CD4-positive, alpha-beta T cell treated with Interleukin-6 for 4 hours (primary cell): ENCODE measurements at places on chromosomes 2 and 18.

DNA sequence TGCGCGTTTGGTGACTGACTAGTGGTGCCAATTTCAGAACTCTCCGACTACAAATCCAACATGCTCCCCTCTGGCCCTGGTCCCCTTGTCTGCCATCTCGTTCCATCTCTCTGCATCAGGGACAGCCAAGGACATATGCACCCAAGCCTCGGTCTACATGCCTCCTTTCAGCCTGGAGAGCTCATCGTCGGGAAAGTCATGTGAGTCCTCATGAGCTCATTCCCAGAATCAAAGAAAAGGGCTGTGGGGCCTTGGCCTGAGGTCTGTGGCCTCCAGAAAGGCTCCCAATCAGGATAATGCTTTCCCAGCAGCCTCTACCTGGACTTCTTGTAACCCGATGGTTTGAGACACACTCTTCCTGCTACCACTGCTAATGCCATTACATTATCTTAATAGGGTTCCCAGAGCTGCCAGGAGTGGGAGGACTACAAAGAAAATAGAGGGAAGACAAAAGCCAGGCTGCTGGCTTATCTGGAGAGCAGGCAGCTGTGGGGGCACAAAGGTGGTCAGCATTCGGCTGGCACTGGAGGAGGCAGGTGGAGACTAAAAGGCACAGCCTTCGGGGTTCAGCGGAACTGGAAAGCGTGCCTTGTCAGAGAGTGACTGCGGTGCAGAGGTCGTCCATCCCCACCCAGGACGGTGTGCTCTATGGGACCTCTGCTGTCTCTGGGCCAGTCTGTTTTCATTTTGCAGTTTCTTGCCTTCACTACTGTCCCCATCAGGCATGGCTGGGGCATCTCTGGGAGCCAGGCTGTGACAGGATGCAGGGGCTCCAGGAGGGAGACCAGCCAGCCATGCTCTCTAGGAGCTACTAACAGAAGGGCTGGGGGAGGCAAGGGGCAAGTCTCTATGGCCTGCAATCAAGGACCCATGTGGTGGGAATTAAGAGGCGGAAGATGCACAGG, 104.4 kb upstream of the SMAD2 start:
- DNase-seq = no peak

GRCh38 chr2:181398000-181398399, 59.2 kb upstream of the ITGA4 start:
- DNase-seq = no peak

DNA sequence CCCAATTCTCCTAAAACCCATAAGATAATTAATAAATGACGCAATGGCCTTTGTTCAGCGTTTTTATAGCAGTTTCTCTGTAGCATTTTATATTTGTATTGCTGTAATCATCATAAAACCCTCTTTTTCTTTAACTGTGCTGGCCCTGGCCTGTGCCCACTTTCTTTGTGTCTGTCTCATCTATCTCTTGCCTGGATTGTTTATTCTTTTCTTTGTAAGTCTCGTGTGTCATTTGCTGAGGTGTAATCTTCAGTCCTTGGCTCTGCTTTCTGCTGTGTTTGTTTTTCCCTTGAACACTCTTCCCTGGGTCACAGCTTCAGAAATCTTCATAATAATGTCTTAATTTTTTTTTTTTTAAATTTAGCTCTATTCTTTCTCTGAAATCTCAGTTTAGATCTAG, 525.8 kb upstream of the LINC00305 start:
- DNase-seq = no peak

- no peak for DNase-seq
Observed at GRCh38 chr2:156006721-156007618, 325.6 kb downstream of the NR4A2 start.

DNA sequence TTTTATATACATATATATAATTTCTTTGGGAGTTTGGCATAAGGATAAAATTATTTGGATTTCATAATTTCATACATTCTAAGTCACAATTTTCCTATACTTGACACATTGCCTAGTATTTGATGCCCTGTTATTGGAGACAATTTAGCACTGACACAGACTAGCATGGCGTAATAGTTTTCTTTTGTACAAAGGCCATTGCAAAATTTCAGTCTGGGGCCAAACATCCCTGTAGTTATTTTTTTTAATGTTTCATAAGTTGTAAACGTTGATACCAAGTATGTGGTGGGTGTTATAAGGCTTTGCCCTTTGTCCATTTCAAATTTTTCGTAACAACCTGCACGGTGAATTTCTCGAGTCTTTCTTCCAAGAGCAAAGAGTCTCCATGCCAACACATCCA, 95.7 kb upstream of the NRP2 start:
- DNase-seq = no peak

DNA sequence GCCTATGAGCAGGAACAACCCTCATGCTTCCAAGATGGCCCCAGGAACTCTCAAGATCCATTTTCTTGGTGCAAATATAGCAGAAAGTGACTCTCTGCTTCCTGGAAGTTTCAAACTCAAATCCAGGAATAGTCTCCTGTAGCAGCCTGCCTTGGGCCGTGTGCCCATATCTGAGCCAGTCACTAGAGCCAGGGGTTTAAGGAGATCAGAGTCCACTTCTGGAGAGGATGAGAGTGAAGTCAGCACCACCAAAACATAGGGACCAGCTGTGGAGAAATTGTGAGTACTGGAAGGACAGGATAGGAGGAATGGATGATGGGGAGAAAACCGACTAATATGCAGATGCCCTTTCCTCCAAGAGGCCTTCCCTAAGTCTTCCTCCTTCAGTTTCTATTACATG, 33.2 kb downstream of the PSD4 start:
- DNase-seq = no peak

- DNase-seq = no peak
Observed at GRCh38 chr2:30417253-30417652, 29.8 kb upstream of the LCLAT1 start.

DNA sequence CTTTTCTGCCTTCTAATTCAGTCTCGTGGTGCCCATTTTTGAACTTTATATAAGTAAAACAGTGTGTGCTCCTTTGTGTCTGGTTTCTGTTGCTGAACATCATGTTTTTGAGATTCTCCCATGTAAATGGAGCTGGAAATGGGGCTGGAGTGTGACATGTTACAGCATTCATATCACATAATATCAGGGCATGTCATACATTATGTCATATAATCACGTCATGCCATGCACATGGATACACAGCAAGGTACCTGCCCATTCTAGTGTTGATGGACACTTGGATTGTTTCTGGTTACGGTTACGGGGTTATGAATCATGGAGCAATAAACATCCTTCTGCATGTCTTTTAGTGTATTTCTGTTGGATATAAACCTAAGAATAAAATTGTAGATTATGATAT, 117.1 kb upstream of the MYT1L start:
- DNase-seq = no peak

DNA sequence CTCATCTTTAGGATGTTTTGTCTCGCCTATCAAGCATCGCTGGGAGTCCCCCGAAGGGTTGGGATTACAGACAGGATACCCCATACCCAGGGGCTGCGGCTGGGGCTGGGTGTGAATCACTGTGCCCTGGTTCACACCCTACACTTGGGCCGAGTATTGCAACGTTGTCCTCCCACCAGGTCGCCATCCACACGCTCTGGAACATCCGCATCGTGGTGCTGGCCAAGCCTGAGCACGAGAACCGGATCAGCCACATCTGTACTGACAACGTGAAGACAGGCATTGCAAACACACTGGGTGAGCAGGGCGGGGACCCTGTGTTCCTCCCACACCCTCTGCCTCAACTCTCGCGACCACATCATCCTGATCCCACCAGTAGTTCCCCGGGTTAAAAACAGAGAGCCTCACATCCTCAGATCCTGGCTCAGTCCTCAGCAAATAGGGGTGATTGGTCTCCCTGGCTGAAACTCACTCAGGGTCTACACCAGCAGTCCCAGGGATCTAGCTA, 87.3 kb upstream of the ATG16L1 start:
- DNase-seq = no peak

DNA sequence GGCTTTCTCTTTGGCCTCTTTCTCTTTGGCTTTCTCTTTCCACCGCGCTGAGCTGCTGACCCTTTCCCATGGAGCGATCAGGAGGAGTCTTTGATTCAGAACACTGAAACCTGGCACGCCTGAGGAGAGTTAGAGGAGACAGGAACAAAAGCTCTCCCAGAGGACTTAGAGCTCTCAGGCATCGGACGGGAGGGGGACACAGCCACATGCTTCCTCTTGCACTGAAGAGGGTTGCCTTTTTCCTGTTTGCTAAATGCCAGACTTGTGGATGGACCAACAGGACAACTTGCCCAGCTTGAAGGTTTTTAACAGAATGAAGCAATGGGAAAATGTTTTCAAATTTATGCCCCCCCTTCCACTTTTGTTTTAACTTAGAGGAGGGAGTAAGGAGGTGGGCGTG, 3.6 kb upstream of the PTPN18 start:
- DNase-seq = no peak

GRCh38 chr2:16243411-16243996, 303.2 kb downstream of the MYCN start:
- no peak for DNase-seq

GRCh38 chr18:74479486-74480148, 16.5 kb upstream of the CNDP2 start:
- no peak for DNase-seq

DNA sequence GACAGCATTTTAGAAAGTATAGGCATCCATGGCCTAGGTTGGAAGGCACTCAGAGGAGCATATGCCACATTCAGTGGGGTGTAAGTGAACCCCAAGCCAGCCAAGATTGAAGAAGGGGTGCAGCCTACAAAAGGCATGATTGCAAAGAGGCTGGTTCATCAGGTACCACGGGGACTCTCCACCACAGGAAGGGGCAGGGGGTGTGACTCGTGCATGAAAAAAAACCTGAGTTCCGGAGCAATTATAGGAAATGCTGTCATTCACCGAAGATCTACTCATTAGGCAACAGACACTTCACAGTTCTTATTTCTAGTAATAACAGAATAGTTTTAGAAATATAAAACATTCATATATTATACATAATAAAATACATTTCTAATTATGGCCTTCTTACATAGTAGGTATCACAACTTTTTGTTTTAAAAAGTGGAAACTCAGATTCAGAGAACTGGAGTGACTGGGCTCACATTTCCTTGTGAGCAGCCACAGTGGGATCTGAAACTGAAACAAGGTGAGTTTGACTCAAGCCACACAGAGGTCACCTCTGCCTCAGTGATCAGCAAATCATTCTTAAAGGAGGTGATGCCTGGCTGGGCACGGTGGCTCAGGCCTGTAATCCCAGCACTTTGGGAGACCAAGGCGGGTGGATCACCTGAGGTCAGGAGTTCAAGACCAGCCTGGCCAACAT, 188.4 kb upstream of the GYPC start:
- DNase-seq = no peak
